Upper lobe of left lung (tissue), 6 donors: ENCODE measurements at places on chromosomes 5 and 9.

- H3K4me1 ChIP-seq: peaks cover 15% of the 10 kb centered on the region
- no peak overlapping the region for H3K27ac ChIP-seq
- no peaks in the 10 kb centered on the region for H3K36me3 ChIP-seq
- no peak overlapping the region for H3K4me3 ChIP-seq
- H3K27me3 ChIP-seq: peaks cover 13% of the 10 kb centered on the region
- DNase-seq: no peak
These were observed 4.9 kb downstream of the FSTL4 start for GRCh38 chr5:133607451-133607850.

GRCh38 chr5:179317411-179318220, 27.6 kb downstream of the ADAMTS2 start:
- no peaks in the 10 kb centered on the region for H3K36me3 ChIP-seq
- no peak overlapping the region for H3K27ac ChIP-seq
- H3K27me3 ChIP-seq: no peaks in the 10 kb centered on the region

DNA sequence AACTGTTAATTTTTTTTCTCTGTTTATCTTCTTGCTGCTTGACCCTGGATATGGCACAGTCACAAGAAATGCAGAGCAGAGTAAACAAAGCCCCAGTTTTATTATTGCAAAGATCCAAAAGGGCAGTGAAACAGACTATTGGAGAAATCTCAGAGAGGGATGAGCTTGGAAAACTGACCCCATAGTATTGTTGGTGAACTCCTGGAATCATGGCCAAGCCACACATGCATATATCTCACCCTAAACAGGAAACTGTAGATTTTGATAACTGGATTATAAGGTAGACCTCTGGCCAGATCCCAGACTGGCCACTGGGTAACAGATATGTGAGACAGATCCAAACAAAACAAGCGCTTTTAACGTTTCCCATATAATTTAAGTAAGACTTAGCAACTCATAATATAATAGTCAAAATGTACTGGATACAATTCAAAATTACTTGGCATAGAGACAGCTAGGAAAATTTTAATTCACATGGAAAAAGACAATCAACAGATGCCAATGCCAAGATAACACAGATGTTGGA, 263.5 kb upstream of the SEMA6A start:
- H3K4me3 ChIP-seq: no peak overlapping the region
- no peaks in the 10 kb centered on the region for H3K36me3 ChIP-seq
- no peak overlapping the region for H3K27ac ChIP-seq
- no peak for DNase-seq
- H3K27me3 ChIP-seq: no peaks in the 10 kb centered on the region

DNA sequence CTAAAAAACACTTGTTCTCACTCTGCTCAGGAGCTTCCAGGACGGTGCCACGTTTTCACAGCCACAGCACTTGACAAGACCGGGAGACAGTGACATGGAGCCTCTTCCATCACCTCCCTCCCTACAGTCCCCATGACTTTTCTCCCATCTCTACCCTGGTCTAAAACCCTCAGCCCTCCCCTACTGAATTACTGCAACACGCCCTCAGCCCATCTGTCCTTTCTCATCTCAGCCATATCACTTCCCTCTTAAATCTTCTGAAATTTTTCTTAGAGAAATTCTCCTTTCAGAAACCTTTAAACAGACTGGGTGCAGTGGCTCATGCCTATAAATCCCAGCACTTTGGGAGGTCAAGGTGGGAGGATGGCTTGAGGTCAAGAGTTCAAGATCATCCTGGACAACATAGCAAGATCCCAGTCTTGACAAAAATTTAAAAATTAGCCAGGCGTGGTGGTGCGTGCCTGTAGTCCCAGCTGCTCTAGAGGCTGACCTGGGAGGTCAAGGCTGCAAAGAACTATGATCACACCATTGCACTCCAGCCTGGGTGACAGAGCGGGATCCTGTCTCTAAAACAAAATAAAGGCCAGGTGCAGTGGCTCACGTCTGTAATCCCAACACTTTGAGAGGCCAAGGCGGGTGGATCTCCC, 125.8 kb downstream of the MYO10 start:
- H3K27ac ChIP-seq: no peak overlapping the region
- DNase-seq: no peak
- H3K4me1 ChIP-seq: peaks cover 38% of the 10 kb centered on the region
- H3K4me3 ChIP-seq: no peak overlapping the region

DNA sequence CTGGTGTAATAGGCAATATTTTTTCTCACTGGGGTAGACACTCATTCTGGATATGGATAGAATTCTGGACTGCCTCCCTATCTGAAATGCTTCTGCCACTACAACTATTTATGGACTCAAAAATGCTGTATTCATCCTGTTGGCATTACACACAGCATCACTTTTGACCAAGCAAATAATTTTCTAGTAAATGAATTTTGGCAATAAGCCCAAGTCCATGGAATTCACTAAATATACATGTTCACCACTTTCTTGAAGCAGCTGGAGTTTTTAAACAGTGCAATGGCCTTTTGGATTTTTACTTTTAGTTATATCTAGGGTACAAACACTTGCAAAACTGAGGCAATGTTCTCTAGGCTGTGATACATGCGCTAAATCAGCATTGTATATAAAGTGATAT, 724.9 kb upstream of the EDIL3 start:
- H3K36me3 ChIP-seq: no peaks in the 10 kb centered on the region
- no peak overlapping the region for H3K4me3 ChIP-seq
- H3K27ac ChIP-seq: no peak overlapping the region
- H3K27me3 ChIP-seq: no peaks in the 10 kb centered on the region

- H3K4me3 ChIP-seq: no peak overlapping the region
- H3K27ac ChIP-seq: no peak overlapping the region
- H3K36me3 ChIP-seq: no peaks in the 10 kb centered on the region
- DNase-seq: no peak
These were observed 166.6 kb downstream of the FSTL4 start for GRCh38 chr5:133445744-133446143.

GRCh38 chr5:144189800-144190429, 19.2 kb downstream of the KCTD16 start:
- H3K4me1 ChIP-seq: peaks cover 19% of the 10 kb centered on the region
- H3K36me3 ChIP-seq: no peaks in the 10 kb centered on the region
- no peaks in the 10 kb centered on the region for H3K27me3 ChIP-seq
- no peak overlapping the region for H3K27ac ChIP-seq

DNA sequence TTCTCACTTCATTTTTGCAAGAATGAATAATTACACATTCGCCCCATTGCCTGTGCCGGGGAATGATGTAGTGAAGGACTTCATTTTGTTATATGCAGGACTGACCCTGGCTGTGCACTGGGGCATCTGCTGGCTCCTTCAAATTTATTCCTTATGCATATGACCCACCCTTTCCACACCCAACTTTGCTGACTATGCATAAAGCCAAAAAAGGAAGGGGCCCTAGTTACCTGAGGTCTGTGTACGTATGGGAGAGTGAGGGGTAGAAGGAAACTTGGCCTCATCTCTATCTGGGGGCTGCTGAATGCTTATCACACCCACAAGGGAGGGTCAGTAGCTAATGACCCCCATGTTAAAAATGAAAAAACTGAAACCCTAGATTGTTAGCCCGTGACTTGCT, 259.6 kb downstream of the SMARCA2 start:
- no peaks in the 10 kb centered on the region for H3K36me3 ChIP-seq
- H3K4me1 ChIP-seq: no peaks in the 10 kb centered on the region
- no peaks in the 10 kb centered on the region for H3K27me3 ChIP-seq
- no peak overlapping the region for H3K4me3 ChIP-seq

- H3K27ac ChIP-seq: no peak overlapping the region
- H3K36me3 ChIP-seq: no peaks in the 10 kb centered on the region
- DNase-seq: no peak
These were observed 90.6 kb downstream of the PTCD2 start for GRCh38 chr5:72410688-72411295.

- H3K27me3 ChIP-seq: no peaks in the 10 kb centered on the region
- H3K4me1 ChIP-seq: peaks cover 16% of the 10 kb centered on the region
- DNase-seq: no peak
- peak overlapping the region; percentile 84 for H3K27ac ChIP-seq
These were observed 674 bp downstream of the LHFPL2 start for GRCh38 chr5:78647838-78648358.

DNA sequence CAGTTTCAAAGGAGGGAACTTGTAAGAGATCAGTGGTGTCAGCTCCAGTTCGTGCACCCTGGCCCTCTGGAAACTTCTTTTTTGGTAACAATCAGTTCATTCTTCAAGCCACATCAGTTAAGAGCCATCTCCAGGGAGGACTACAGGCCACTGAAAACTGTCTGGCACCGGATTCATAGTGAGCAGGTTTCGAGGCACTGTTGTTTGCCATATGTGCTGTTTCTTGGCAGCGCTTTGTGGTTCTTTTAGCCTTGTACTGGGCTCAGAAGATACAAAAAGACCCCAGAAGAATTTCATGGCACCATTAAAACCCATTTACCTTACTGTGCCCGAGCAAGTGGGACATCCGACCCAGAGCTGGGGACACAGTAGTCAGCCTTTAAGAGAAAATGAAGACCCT, 68.5 kb downstream of the OTULIN start:
- H3K36me3 ChIP-seq: peaks cover 14% of the 10 kb centered on the region
- DNase-seq: no peak
- H3K4me3 ChIP-seq: no peak overlapping the region
- no peaks in the 10 kb centered on the region for H3K27me3 ChIP-seq

DNA sequence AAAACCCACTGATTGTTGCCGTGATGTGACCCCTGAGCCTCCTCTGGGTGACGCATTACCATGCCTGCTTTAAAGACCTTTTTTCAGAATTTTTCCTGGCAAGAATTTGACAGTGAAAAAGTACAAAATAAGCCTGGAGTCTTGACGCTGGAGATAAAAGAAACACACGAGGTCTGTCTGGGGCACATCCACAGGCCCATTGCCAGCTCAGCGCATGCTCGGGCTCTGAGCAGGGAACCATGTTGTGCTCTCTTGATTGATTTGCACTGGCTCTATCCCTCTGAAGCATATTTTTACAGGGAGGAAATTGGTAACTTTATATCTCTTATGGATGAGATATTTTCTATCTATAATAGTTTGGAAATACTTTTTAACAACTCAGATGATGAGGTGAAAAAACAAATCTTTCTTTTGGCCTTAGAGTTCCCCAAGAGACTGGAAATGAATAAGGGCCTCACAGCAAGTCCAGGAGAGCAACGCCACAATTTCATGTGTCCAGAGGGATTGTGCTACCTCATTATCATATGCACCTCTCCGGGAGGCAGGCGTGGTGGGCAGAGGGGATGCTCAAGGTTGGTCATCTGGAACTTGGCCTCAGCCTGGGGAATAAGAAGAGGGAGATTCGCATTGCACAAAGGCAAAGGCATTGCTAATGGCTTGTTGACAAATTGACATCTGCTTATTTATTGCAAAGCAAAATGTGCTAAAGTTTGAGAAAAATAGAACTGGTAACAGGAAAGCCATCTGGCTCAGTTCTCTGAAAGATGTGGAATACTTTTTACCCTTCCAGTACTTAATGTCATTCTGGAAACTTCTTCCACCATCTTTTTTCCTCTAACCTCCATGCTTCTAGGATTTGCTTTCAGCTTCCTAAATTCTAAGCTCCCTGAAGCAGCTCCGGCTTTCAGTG, 183.8 kb downstream of the PJA2 start:
- H3K36me3 ChIP-seq: no peaks in the 10 kb centered on the region
- no peak overlapping the region for H3K4me3 ChIP-seq
- H3K27ac ChIP-seq: no peak overlapping the region
- no peaks in the 10 kb centered on the region for H3K27me3 ChIP-seq
- DNase-seq: peak; percentile 6

DNA sequence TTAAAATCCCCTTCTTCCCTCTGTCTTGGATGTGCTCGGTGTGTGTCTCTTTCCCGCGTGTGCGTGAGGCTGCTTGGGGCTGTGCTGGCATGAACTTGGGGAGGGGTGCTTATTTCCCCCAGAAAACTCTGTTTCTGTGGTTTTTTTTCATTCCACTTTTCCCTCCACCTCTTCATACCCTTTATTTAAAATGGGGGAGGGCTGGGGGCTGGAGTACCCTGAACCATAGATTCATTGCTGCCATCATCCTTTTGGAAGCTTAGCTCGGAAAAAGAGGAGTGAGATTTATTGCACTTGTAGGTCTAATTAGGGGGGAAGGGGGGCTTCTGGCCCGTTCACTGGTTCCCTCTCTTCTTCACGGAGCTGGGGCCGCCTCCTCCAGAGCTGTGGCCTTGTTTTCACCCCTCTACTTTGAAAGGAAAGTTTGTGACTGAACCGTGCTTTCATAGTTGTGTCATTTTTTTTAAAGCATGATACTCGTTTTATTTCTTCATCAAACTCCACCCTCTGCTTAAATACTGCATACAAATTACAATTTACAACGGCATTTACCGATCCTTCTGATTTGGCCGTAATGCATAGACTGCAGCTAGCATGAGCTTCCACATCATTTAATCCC, 2.9 kb downstream of the NR2F1 start:
- peaks cover 21% of the 10 kb centered on the region for H3K4me1 ChIP-seq
- H3K27ac ChIP-seq: peak overlapping the region; percentile 51
- peak overlapping the region; percentile 60 for H3K4me3 ChIP-seq
- no peaks in the 10 kb centered on the region for H3K36me3 ChIP-seq

DNA sequence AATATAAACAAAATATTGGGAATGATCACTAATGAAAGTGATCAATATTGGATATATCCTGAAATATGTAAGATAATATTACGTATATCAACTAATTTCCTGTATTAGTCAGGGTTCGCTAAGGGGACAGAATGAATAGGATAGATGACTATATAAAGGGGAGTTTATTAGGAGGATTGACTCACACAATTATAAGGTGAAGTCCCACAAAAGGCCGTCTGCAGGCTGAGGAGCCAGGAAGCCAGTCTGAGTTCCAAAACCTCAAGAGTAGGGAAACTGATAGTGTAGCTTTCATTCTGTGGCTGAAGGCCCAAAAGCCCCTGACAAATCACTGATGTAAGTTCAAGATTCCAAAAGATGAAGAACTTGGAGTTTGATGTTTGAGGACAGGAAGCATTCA, 561.1 kb downstream of the PRDM9 start:
- no peaks in the 10 kb centered on the region for H3K36me3 ChIP-seq
- DNase-seq: no peak
- H3K27ac ChIP-seq: no peak overlapping the region
- H3K4me3 ChIP-seq: no peak overlapping the region

DNA sequence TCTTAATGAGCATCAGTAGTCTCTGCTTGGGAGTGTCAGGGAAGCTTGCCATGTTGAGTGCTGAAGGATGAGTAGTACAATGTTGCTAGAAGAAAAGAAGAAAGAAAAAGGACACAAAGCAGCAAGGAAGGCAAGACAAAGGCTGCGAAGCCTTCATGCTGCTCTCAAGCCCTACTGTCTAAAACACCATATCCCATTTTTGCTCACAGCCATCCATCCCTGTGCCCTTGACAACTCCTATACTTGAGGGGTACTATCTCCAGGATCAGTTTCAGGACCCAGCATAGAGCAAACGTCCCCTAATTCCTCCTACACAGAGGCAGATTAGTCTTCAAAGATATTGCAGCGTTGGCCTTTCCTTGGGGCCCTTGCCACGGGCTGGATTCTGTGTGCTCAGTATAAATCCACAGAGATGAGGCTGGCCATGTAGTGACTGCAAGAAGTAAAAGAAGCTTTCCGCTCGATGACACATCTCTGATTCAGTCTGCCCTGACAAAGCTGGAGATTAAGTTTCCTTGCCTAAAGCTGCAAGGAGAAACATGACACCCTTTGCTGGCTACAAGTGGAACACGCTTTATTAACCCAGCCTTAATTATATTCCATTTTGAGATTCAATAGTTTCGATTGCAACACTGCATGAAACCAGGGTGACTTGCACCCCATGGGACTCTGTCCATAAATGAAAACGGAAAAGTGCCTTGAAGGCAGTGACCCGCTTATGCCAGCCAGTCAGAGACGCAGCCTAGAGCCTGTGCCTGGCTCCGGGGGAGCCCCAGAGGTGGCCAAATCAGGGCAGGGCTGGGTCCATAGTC, 304.6 kb downstream of the ACTL7B start:
- no peaks in the 10 kb centered on the region for H3K27me3 ChIP-seq
- no peaks in the 10 kb centered on the region for H3K36me3 ChIP-seq
- H3K27ac ChIP-seq: no peak overlapping the region
- no peaks in the 10 kb centered on the region for H3K4me1 ChIP-seq
